ENCODE measurements at places on chromosomes 7 and 10.

DNA sequence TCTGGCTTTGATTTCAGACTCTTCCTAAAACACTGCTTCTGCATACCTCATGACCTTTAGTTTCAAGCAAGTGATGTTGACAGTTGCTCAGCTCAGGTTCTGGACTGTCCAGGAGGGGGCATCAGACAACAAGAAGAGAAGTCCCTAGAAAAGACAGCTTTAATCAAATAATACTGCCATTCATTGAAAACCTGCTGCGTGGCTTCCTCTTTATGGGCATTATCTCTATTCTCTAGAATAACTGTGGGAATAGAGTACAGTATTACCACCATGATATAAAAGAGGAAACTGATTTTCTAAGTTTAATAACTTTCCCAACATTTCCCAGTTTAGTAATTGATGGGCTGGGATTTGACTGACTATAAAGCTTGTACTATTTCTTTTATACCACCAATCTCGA lies 170.4 kb downstream of the SNX13 start:
- peak; percentile 54 for DNase-seq

- DNase-seq, result no peak
These were observed 11.4 kb downstream of the ZWINT start for GRCh38 chr10:56349611-56350010.

GRCh38 chr7:141198194-141198958 lies 124.5 kb downstream of the TMEM178B start:
- no peak for DNase-seq

GRCh38 chr10:99695761-99696160 lies 36.2 kb downstream of the COX15 start:
- DNase-seq, result no peak

GRCh38 chr10:96275685-96276418 lies 4.5 kb upstream of the BLNK start:
- no peak for DNase-seq

GRCh38 chr7:21414795-21415393 lies 13.0 kb upstream of the SP4 start:
- no peak for DNase-seq

- no peak for DNase-seq
These were observed 8.4 kb upstream of the SDK1 start for GRCh38 chr7:3292694-3293093.

DNA sequence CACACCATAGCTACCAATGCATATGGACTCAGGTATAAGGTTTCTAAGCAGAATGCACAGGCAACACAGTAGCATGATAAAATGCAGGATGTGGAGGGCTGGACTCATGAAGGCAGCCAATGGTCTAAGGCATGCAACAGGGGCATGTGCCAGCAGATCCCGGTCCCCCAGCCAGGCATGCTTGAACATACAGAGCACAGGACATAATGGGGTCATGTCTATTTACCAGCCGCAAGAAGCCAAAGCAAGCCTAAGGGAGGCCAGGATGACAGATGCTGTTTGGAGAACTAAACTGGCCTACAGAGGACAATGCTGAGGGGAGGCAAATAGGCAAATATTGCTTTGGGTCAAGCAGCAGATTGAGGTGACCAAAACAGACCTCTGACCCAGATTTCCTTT lies 60.0 kb upstream of the PDLIM1 start:
- DNase-seq, result no peak

- no peak for DNase-seq
These were observed 232.5 kb downstream of the SKIDA1 start for GRCh38 chr10:21292763-21293517.

All from stimulated activated CD4-positive, alpha-beta T cell treated with anti-CD3 and anti-CD28 coated beads, Interleukin-4, amount 100 ng/mL, for 24 hours (primary cell).